Stimulated activated CD4-positive, alpha-beta T cell treated with anti-CD3 and anti-CD28 coated beads, Interleukin-1b, Interleukin-23, amount 100 ng/mL, for 1 hour (primary cell): ENCODE measurements at places on chromosomes 3 and 15.

GRCh38 chr3:196782511-196782910 is 42.9 kb downstream of the PAK2 start:
- DNase-seq = no peak

DNA sequence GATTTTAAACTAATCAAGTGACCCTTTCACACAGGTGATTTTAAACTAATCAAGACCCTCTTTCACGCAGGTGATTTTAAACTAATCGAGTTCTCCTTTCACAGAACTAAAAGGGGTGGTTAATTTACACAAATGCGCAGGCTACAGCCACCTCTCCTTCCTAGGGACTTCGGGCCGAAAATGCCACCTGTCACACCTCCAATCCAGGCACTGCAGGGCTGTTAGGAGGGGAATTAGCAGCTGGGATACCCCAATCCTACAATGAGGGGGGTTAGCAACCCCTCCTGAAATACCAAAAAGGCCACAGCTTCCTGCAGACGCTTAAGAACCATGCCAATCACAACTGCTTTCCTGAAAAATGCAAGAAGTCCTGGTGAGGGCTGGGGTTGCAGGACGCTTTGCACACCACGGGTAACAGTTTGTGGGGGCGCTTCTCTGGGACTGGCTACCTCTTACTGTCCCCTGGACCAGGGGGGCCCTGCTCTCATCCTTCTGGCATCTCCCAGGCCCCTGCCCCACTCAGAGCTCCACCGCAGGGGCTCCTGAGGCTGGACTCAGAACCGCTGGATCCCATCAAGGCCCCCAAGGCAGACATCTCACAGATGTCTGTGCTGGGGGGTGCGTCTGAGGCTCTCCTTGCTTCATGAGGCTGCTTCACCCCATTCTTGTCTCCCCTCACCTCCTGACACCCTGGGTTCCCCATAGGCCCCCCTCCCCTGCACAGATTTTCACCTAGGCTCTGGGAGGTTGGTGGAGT is 145.9 kb downstream of the OR4M2 start:
- no peak for DNase-seq

GRCh38 chr3:167783781-167784180 is 48.3 kb downstream of the SERPINI1 start:
- DNase-seq = no peak

DNA sequence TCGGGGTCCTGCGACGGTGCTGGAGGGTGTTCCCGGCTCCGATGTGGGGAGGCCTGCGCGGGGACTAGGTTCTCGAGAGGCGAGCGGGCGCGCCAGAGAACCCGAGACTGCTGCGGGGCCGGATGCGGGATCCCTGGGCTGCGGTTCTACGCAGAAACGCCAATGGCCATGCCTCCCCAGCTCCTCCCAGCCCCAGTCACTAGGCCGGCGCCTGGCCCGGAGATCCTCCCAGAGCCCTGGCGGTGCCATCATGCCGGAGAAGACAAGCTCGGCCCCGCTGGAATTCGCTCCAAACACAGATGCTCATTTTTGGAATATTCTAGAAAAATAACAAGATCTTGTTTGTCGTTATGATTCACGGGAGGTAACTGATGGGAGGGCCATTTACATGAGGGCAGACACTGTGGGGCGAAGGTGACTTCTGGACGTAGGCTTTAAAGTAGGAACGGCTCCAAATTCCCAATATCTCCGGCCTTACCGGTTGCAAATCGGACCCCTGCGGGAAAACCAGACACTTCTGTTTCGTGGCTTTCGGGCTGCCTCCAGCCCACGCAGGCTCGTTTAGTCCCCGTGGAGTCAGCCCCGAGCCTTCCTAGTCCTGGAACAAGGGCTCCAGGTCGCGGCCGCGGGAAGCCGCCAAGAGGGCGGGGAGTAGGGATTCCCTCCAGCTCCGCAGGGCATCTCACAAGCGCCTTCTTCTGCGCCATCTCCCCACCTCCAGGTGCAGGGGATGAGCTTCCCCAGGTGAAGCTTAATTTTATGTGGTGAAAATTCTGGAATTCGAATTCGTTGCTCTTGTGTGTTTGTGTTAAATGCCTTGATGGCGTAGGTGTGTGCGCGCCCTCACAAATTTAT is 74.8 kb upstream of the POLG start:
- no peak for DNase-seq

GRCh38 chr3:154111365-154111935 is 9.7 kb upstream of the ARHGEF26 start:
- DNase-seq = no peak

DNA sequence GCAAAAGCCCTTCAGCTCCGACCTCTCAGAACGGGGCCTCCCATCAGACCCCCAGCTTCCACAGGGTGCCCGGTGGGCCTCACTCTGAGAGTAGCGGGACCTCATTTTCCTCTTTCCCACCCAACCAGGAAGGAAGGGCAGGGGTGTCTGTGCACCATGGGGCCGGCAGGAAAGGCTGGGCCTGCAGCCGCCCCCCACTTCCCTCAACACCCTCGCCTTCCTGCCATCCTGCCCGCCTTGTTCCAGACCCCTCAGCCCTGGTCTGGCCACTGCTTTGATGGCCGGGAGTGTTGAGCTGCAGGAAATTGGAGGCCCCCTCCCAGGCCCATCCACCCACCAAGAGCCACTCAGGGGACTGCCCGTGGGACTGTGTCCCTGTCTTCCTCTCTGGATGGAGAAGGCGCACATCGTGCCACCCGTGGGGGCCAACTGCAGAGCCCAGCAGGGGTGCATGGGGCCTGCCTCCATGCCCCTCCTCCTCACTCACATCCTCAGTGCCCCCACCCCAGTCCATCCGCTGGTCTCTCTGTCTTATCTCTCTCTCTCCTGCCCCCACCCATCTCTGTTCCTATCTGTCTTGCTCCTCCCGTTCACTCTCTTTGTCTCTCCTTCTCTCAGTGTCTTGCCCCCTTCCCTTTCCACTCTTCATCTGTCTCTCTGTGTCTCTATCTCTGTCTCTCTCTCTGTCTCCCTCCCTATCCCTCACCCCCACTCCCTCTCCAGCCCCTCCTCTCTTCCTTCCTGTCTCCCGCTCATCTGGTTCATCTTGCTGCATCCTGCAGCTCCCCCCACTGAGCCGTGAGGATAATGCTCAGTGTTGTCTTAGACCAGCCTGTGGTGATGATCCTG is 1.8 kb upstream of the PLXND1 start:
- no peak for DNase-seq

DNA sequence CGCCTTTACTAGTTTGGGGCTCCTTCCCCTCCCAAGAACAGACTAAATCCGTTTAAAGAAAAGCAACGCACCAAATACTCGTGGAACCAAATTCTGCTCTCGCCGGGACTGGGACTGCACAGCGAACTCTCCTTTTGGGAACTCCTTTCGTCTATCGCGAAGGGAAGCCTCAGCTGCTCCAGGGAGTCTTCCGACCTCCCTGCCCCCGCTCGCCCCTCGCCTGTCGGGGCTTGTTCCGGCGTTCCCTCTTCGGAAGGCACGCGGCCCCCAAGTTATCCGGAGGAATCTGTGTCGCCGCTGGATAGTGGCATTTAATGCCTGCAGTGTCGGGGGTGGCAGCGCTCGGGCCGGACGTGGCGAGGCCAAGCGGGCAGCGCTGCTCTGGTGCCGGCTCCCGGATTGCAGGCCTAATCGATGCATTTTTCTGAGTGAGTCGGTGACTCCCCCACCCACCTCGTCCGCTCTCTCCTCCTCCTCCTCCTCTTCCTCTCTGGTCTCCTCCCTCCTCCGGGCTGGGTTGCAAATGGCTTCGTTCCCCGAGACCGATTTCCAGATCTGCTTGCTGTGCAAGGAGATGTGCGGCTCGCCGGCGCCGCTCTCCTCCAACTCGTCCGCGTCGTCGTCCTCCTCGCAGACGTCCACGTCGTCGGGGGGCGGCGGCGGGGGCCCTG is at the start of gene TRIM71:
TSS of gene TRIM71 (plus strand) at position 440 of the 671 bp plus-strand sequence. CDS start at position 524, 84 bp downstream.
- DNase-seq = no peak

DNA sequence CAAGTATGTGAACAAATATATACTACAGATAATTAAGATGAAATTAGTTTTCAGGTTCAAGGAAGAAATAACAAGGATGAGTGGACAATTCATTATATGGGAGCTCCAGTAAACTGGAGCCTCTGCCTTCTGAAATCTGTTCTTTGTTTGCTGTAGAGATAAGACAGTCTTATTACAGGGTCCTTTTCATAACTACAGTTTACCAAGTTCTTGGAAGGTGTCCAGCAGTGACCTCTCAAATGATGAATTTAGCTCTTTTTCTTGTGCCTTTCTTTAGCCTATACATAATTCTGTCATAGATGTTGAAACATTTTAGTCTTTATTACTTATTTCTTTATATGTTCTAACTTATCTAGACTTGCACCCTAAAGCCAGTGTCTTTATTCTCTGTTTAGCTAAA is 89.7 kb upstream of the GBE1 start:
- no peak for DNase-seq

GRCh38 chr3:37041546-37042195 is 48.4 kb downstream of the MLH1 start:
- DNase-seq = no peak

- no peak for DNase-seq
Observed at GRCh38 chr15:67613211-67613610, 70.7 kb downstream of the MAP2K5 start.

GRCh38 chr3:34882764-34883163 is 756.6 kb upstream of the ARPP21 start:
- no peak for DNase-seq

- no peak for DNase-seq
Observed at GRCh38 chr3:65855370-65856100, 183.2 kb downstream of the MAGI1 start.

DNA sequence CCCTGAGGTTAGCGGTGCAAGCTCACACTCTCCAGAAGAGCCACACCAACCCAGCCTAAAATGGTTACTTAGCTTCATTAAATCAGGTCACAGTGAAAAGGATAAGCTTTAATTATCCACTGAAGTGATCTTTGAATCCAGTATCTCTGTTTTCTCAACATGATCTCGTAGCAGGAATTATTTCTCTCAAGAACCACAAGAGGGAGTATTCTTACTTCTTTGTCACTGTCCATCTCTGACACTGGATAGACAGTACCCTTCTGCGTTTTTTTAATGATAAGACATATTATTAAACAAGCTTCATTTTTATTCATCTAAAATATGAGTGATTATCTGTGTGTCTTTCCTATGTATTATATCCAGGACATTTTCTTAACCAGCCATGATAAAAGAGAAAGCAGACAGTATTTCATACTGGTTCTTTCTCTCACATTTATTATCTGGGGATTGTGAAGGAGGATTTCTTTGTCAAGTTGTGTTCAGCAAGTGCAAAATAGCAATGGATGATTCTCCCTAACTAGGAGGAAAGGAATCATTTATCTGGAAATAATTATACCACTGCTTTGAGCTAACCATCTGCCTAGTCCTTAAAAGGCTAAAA is 105.4 kb upstream of the CCDC54 start:
- no peak for DNase-seq

DNA sequence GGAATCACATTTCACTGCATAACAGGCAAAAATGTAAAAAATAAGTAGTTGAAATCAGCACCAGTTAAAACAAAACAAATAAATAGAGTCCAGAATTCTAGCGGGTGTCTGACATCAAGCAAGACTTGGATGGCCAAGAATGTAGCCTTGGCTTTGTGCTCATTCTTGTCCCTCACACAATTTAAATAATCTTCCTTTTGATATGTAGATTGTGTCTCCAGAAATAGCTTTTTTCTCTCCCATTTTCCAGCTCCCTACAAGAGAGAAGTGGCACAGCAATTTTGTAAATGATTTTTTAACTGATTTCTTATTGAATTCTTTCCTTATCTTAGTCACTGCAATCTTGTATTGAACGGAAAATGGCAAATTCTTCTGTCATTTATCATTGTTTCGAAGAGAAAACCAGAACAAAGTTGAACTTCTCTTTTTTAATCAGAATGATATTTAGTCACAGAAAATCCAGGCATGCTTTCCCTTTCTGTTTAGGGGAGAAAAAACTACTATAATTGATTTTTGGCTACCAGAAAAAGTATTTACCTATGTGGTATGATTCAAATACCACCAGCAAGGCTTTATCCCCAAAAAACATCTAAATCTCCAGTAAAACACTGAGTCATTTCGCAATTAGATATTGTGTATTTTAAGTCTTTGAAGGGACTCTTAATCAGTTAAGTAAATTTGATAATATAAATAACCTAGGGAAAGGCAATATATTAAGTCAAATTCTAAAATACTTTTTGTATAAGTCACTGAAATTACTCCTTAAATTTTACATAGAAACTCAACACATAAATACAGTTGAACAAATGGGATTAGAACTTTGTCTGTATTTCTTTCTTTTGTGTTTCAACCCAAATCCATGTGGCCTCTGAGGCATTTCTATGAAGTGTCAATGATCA is 481.7 kb downstream of the GBE1 start:
- DNase-seq = no peak

DNA sequence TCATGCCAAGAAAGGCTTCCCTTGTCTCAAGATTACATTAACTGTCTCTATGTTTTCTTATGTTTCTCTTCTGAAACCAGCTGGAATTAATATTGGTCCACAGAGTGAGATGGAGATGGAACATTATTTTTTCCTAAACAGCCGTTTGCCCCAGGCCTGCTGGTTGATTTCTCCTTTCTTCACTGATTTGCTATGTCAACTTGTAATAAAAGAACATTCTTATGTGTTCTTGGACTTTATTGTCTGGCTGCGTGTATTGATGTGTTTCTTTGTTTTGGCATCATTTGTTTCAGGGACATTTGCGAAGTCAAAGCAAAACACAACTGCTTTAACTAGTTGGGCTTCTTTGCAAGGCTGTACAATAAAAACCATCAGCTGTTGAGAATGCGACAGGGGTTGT is 168.5 kb downstream of the FAM43A start:
- no peak for DNase-seq

- no peak for DNase-seq
Observed at GRCh38 chr3:46984591-46985459, 5.4 kb downstream of the NBEAL2 start.

DNA sequence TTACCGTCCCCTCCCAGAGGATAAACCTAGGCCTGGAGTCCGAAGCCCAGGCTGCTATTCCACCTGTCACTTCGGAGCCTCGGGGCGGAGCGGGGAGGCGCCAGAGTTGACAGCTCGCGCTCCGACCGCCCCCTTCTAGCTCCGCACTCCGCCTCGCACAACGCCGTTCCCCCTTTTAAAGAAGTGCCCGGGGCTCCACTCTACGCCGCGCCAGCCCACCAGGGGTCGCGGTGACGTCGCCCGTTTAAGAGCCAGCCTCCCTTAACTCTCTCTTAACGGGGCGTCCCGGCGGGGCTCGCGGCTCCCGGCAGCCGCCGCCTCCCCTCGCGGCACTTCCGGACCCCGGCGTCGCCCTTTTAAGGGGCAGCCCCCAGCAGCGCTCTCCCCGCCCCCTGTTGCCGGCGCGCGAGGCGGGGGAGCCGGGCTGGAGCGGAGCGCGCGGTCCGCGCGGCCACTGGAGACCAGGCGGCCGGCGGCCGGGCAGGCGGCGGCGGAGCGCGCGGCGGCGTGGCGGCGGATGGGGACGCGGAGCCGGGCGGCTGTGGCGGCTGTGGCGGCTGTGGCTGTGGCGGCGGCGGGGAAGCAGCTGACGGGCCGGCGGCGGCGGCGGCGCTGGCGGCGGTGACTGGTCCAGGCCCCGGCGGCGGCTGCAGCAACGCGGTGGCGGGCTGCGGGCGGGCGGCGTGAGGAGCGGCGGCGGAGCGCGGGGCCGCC is at the start of gene INAFM2:
TSS of gene INAFM2 (plus strand) at position 454 of the 714 bp plus-strand sequence. CDS start 364 bp downstream, outside the sequence.
- DNase-seq = peak; percentile 81

GRCh38 chr3:25508901-25509300 is 80.8 kb downstream of the RARB start:
- DNase-seq = no peak
